Inflammatory macrophage treated with lipopolysaccharide for 1 hour (primary cell): ENCODE measurements at places on chromosomes 1 and 21.

DNA sequence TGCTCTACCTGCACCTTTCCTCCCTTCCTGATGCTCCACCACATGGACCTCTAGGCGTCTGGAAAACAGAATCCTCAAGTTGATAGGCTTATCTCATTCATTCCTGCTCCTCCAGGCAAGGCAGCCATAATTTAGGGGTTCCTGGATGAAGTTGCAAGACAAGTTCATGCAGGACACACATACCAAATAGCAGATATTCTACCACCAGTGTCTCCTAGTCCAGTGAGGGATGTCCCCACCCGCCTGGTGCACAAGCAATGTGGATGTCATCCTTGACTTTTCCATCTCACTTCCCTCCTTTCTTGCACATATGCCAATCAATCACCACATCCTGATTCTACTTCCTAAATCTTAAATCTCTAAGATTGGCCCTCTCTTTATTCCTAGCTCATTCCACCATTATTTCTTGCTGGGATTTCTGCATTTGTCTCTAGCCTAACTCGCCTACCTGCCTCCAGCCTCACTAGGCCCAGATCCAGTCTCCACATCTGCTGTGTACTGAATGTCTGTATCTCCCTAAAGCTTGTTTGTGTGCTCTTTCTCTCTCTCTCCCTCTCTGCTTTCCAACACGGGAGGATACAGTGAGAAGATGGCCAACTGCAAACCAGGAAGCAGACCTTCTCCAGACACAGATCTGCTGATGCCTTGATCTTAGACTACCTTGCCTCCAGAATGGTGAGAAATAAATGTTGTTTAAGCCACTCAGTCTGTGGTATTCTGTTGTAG, 40.5 kb downstream of the CD34 start:
- no peak for DNase-seq

- DNase-seq = peak; percentile 83
Observed at GRCh38 chr1:21706151-21706835, 37.1 kb upstream of the RAP1GAP start.

DNA sequence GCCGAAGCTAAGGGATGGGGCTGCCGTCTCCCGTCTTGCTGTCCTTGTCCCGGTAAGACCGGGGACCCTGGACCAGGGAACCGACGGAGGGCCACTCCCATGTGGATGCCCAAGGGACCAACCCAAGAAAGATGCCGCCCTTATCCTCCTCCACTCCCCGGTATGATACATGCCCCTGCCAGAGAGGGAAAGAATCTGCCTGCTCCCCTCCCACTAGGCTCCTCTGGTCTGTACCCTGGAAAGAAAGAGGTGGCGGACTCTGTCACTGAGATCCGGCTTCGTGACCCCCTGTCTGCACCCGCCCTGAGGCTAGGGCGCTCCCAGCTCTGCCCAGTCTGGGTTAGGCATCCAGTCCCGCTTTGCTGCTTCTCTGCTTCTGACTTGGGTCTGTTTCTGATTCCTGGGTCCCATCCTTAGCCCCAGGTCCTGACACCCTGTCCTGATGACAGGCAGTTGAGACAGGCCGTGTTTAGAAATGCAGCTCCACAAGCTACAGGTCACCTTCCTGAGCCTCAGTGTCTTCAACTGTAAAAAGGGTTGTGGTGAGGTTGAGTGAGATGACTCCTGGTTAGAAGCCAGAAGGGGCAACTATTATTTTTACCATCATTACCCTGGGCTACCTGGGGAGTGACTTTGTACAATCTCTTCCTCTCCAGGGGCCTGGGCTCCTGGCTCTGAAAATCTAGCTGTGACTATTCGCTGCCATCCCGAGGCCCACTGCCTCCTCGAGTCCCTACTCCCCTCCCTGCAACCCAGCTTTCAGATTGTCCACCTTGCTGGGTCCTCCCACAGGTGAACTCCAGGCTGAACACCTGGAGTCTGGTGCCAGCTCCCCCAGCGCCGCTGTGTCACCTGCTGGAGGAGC, 3.7 kb downstream of the MATN1 start:
- DNase-seq = peak; percentile 84

- DNase-seq = no peak
Observed at GRCh38 chr21:29650523-29651022, 289.2 kb downstream of the GRIK1 start.
